Progenitor cell of endocrine pancreas (in vitro differentiated cells): ENCODE measurements at places on chromosomes 13 and 19.
A peak's percentile ranks its signal among the peaks of the same experiment; 100 is the strongest.

GRCh38 chr13:38752686-38753085 lies 65.8 kb downstream of the FREM2 start:
- no peak for DNase-seq

GRCh38 chr13:83295686-83296085 lies 586.6 kb downstream of the SLITRK1 start:
- no peak for DNase-seq

DNA sequence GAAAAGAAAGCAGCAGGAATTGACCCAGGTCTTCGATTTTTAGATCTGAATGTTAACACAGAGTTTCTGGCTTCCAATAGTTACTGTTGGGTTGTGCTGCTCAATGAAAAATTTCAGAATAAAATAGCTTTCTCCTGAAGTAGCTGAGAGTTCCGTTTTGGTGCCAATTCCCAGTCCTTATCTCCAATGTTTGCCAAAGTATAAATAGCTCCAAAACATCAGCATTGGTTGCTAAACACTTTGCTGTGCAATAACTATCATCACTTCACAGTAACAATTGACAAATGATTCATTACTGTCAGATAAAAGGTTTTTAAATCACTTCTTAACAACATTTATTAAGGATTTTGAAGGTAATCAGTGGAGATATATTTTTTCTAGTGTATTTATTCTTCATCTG lies 446.0 kb downstream of the PCDH20 start:
- no peak for DNase-seq

GRCh38 chr13:30687601-30688000 lies 47.7 kb upstream of the ALOX5AP start:
- no peak for DNase-seq

- no peak for DNase-seq
Measured at GRCh38 chr13:39998166-39998565, 342.7 kb downstream of the COG6 start.

DNA sequence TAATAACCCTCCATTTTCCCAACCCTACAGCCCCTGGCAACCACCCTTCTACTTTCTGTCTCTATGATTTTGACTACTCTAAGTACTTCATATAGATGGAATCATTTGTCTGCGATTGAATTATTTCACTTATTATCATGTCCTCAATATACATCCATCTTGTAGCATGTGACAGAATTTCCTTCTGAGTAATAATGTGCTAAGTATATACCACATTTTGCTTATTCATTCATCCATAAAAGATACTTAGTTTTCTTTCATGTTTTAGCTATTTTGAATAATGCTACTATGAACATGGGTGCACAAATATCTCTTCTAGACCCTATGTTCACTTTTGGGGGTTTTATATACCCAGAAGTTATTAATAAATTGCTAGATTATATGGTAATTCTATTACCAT lies 17.4 kb upstream of the NDFIP2 start:
- no peak for DNase-seq

DNA sequence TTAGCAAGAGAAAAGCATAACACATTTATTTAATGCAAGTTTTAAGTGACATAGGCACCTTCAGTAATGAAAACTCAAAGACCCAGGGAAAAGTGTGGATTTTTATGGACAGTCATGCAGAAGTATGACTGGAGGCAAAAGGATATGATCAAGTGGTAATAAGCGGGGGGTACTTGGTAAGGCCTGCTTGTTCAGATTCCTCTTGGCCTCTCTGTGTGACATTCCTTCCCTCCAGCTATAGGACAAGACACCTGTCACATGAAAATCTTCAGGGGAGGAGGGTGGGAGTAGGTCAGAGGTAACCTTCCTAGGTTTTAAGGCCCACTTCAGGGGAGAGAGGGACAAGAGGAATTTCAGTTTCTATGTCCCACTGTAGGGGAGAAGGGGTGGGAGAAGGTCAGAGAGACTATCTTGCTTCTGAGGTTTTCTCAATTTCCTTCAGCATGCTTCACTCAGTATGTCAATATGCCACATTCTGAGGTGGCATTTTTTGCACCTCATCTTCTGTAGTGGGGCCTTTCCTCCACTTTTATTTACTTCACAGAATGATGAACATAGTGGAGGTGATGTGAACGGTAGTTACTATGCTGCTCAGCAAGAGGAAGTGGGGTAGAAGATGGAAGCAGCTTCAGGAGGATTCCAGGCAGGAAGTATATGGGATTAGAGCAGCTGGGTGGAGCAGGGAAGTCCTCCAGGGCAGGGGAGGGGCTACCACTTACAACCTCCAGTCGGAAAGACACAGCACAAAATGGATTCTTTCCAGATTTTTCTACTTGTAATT lies 73.2 kb upstream of the RFC3 start:
- no peak for DNase-seq

DNA sequence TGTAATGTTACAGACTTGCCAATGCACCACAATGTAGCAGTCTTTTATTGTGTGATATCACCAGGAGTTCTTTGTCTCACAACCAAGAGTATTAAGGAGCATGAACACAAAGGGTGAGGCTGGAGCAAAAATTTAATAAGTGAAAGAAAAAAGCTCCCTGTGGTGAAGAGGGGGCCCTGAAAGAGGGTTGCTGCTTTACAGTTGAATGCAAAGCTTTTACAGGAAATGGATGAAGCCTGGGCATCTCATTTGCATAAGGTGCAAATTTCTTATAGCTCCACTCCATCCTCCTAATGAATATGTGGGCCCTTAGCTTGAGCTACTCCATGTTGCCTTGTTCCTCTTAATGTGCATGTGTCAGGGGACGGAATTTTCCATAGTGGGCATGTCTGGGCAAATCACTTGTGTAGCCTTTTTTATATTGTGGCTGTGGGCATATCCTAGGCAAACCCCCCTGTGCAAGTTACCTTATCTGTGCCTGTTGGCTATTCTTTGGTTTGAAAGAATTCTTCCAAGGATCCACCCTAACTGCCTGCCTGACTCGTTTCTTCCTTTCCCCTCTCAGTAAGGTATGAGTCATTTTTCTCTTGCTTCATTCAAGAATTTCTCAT lies 45.3 kb upstream of the TRPC4 start:
- no peak for DNase-seq

DNA sequence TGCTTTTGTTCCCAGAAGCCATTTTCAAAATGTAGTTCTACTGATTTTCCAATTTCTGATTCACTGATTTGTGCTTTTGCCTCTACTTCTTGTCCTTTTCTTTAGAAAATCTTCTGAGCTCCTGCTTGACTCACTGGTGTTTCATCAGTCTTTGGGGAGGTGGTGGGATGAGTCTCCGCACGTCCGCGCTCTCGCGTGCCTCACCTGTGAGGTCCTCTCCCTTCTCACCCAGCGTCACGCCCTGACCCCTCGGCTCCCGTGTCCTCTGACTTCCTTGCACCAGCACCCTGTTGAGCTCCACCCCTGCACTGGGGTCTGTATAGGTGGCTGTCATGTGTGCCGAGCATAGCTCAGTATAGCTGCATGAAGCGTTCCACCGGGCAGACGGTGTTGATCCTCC lies 52.7 kb upstream of the MCF2L start:
- DNase-seq, result no peak

- no peak for DNase-seq
Measured at GRCh38 chr13:47718556-47718955, 282.5 kb downstream of the SUCLA2 start.

- DNase-seq, result no peak
Measured at GRCh38 chr19:6564393-6564792, 26.6 kb downstream of the CD70 start.

DNA sequence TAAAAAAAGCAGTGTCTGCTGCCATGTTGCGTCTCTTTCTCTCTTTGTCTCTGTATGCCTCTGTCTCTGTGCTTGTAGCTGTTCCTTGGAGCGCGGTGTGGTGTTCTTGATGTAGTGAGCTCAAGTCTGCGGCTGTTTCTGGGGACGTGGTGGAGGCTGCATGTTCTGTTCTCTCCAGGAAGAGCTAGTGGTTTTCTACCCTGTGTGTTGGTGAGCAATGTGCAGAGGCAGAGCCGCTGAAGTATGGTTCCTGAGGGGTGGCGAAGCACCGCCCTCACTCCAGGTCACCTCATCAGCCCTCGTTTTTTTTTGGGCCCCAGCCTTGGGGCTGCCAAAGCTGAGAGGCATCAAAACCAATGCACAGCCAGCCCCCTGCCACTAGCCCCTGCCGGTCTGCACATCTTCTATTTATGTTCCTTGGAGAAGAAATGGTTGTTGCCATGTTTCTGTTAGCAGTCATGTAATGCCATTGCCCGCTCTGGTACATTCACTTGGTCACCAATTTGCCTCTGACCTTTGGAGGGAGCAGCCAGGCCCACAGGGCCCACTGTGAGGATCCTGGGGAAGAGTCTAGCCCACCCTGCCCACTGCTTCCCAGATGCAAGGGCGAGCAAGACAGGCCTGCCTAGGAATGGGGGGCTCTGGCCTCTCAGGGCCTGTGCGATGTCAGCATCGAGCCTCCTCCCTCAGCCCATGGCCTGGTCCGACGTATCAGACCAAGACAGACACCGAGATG lies 7.2 kb downstream of the HNRNPL start:
- no peak for DNase-seq

DNA sequence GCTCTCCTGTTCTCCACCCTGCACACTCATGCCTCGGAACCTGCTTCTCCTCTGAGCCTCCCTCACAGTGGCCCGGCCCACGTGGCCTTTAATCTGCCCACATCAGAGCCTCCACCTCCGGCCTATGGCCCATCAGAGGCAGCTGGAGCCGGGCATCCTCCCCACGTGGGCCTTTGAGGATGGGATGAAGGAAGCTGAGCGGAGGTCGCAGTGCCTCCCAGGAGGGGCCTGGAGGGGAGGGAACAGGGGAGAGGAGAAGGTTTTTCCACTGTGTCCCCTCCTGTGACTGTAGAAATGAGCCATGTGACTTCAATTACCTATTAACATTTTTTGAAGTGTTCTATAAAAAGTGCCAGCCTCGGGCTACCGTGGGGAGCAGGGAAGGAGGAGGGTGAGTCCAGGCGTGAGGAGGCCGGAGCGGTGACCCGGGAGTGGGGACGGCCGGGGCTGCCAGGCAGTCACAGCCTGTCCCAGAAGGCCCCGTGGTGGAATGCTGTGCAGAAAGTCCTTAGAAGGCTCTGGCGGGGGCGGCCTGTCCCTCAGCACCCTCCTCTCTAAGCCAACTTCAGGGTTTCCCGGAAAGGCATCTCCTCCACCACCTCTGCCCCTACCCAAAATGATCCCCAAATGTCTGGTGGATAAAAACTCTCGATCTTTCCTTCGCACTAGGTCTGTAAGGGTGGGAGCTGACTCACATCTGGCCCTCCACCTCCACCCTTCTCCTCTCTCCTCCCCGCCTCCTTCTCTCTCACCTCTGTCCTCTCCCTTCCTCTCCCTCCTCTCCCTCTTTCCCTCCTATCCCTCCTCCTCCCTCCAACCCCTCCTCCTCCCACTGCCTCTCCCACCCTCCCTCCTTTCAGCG lies 24.8 kb upstream of the SLC1A5 start:
- no peak for DNase-seq

DNA sequence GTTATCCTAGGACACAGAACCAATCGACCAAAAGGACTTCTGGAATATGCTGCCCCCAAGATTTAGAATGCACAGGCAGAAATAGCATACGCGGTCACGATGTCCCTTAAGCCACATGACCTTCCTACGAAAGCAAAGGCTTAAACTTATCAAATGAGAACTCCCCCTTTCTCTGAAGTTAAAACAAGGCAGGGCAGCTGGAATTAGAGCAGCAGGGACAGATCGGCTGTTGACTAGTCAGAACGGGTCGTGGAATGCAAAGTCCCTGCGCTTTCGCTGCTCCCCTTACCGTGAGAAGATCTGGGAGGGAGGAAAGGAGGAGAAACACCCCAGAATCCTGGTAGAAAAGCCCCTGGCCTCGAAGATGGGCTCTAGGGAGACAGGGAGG lies 799 bp upstream of the USPL1 start:
- peak; percentile 49 for DNase-seq

GRCh38 chr13:45705918-45706317 lies 3.8 kb downstream of the CBY2 start:
- no peak for DNase-seq

DNA sequence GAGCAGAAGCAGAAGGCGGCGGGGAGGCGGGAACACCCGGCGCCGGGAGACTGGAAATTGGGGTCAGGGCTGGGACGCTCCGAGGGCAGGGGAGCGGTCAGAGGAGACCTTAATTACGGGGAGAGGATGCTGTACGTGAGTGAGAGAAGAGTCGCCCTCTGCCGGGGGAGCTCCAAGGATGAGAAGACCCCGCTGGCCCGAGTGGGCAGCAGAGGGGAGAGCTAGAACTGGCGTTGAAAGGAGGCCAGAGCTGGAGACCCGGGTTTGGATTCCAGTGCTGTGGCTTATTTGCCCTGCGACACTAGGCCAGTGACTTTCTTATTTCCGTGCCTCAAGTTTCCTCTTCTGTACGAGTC lies 536 bp downstream of the FAM32A start:
- DNase-seq, result peak; percentile 35

- no peak for DNase-seq
Measured at GRCh38 chr13:94480672-94481145, 1.2 kb upstream of the DCT start.

- DNase-seq, result no peak
Measured at GRCh38 chr19:811506-812048, 10.2 kb downstream of the PLPPR3 start.

- no peak for DNase-seq
Measured at GRCh38 chr19:45137179-45137761, 23.5 kb downstream of the NKPD1 start.

GRCh38 chr13:110354715-110355473 lies 47.8 kb downstream of the COL4A2 start:
- DNase-seq, result no peak

- no peak for DNase-seq
Measured at GRCh38 chr19:18021121-18021755, 13.3 kb downstream of the ARRDC2 start.

- DNase-seq, result no peak
Measured at GRCh38 chr13:94389604-94390351, 89.7 kb downstream of the DCT start.

GRCh38 chr13:80742033-80742432 lies 401.1 kb upstream of the SPRY2 start:
- DNase-seq, result no peak

GRCh38 chr19:42286349-42287016 lies 15.4 kb upstream of the PRR19 start:
- DNase-seq, result no peak

- no peak for DNase-seq
Measured at GRCh38 chr13:91399189-91400062, 1.0 kb downstream of the GPC5 start.

- DNase-seq, result no peak
Measured at GRCh38 chr19:50877338-50877737, 4.1 kb downstream of the KLK2 start.

DNA sequence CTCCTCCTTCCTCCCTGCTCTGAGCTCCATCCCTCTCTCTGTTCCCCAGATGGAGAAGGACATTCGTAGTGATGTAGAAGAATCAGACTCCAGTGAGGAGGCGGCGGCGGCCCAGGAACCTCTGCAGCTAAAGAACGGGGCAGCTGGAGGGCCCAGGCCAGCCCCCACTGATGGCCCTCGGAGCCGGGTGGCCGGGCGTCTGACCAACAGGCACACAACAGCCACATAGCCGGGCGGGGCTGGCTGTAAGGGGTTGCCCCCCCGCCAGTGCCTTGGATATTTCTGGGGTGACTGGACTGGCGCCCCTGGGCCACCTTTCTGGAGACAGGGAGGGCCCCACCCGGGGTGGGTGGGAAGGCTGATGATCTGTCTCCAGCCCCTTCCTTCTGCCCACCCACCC lies 46.3 kb downstream of the CD320 start:
- no peak for DNase-seq
